ENCODE measurements at places on chromosomes 5 and 9.

DNA sequence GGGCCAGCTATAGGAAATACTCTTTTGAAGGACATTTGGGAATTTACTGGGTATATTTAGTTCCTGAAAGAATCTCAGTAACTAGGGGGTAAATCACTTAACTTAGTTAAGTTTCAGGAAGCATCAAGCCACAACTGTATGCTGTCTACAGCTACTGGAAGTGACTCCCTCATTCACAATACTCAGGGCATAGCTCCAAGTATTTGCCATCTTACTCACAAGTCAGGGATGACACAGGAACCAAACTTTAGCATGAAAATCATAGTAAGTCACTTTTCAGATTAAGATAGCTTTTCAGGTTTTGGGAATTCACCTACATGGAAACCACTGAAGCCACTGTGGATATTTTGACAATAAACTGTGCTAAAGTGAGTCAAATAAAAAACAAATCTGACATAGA is 242.4 kb upstream of the ATP10B start:
- DNase-seq = no peak

DNA sequence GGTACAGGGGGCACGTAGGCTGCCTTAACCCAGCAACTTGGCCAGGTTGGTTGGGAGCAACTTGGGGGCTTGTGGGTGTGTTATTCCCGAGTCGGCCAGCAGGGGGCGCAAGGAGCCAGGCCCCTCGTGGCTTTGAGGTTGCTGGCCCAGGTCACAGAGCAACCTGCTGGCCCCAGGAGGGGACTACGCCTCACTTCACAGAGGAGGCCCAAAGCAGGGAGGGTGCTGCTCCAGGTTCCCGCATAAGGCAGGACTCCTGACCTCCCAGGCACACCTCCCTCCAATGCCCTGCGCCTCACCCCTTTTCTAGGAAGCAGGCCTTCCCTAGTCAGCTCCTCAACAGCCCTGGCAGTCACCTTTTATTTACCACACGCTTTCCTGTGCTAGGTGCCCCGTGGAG is 18.1 kb downstream of the KYAT1 start:
- DNase-seq = peak; percentile 96

GRCh38 chr9:98074115-98074990 is 17.8 kb downstream of the NANS start:
- peak; percentile 92 for DNase-seq

DNA sequence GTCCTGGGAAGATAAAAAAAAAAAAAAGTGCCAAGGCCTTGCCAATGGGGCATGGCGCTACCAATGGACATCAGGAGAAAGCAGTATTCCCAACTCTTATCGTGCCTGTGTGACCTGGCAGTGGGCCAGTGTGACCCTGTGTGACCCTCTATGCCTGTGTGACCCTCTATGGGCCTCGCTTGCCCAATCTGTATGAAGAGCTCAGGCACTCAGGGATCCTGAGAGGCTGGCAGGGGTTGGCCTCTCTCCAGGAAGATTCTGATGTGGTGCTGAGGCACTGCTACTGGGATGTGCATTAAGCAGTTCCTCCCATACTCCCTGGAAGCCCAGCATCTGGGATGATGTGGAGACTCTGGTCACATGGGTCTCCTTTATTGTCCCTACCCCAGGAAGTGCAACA is 179.2 kb downstream of the MACROH2A1 start:
- peak; percentile 75 for DNase-seq
